ENCODE measurements at places on chromosomes 13 and 19. TPM values are rescaled to one million over a fixed set of nuclear protein-coding genes. Genes with fewer than 3 reads are reported as not detected.

Gene TMIGD2
- 1.8 TPM for total RNA-seq

Gene TNFSF9
- total RNA-seq: 1.8 TPM

- no peak for DNase-seq
Observed at GRCh38 chr13:35552172-35552844, 75.8 kb upstream of the MAB21L1 start.

- DNase-seq: no peak
Observed at GRCh38 chr19:2047449-2048103, 3.5 kb downstream of the MKNK2 start.

GRCh38 chr13:94154367-94154766, 325.1 kb downstream of the DCT start:
- DNase-seq: no peak

DNA sequence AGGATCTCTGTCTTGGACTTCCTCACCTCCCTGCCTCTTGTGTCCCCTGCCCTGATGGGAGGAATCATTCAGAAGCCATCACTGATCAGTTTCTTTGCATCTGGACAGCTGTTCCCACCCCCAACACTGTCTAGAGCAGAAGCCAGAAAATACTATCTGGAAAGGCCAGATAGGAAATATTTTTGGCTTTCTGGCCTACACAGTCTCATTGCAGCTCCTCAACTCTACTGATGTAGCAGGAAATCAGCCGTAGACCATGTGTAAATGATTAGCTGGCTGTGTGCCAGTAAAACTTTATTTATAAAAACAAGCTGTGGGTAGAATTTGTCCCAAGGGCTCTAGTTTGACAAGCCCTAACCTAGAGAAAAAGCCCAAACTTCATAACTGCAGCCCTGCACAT, 5.6 kb downstream of the SIGLEC7 start:
- no peak for DNase-seq

DNA sequence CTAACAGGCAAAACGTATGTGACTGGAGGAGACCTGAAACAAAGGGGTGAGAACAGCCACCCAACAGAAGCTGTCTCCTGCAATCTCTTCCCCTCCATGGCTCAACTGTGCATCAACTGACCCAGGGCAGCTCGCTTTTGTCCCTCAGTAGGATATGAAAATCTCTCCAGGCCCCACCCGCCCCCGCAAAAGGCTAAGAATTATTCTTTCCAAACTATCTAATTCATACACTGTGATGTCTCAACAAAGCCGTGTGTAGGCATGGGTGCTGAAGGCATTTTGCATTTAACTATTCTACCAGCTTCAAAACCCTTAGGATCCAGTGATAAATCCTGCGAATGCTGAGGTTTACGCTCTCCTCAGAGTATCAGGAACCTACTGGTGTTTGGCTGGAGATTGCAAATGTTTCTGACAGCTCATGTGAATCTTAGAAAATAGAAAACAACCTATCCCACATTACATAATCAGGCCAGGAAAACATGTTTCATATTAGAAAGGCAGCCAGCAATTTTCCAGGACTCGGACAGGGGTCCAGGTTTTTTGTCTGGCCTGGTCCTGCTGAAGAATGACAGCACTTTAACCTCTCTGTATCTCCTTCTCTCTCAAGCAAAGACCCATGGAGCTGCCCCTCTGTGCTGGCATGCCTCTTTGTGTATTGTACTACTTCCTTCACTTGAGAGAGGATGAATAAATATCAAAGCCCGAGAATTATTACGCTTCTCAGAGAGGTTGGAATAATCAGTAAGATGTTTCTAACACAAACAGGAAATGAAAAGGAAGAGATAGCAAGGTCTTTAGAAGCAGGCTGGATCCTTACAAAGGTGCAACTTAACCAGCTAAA, 17.3 kb downstream of the DHRS12 start:
- no peak for DNase-seq

- DNase-seq: no peak
Observed at GRCh38 chr13:106415442-106415841, 120.0 kb downstream of the EFNB2 start.

Measured in thoracic aorta (tissue), 2 donors.